ENCODE measurements at places on chromosomes 1 and 21. TPM values are rescaled to one million over a fixed set of nuclear protein-coding genes. Genes with fewer than 3 reads are reported as not detected.

TMEM240 gene
- 1.7 TPM for total RNA-seq

LYPLA2 gene
- total RNA-seq, result 129 TPM

PLEKHN1 gene
- 6.8 TPM for total RNA-seq

SH2D2A gene
- total RNA-seq, result 3.5 TPM

GBP7 gene
- not detected for total RNA-seq

NR0B2 gene
- not detected for total RNA-seq

CFAP126 gene
- total RNA-seq, result not detected

LCE4A gene
- not detected for total RNA-seq

PGLYRP3 gene
- total RNA-seq, result not detected

CDC73 gene
- total RNA-seq, result 19.3 TPM

PRCC gene
- total RNA-seq, result 49.5 TPM

OR2L5 gene
- total RNA-seq, result not detected

BARHL2 gene
- not detected for total RNA-seq
